ENCODE measurements at places on chromosomes 5 and 9.

- DNase-seq, result no peak
These were observed 78.0 kb upstream of the TGFBR1 start for GRCh38 chr9:99026956-99027298.

DNA sequence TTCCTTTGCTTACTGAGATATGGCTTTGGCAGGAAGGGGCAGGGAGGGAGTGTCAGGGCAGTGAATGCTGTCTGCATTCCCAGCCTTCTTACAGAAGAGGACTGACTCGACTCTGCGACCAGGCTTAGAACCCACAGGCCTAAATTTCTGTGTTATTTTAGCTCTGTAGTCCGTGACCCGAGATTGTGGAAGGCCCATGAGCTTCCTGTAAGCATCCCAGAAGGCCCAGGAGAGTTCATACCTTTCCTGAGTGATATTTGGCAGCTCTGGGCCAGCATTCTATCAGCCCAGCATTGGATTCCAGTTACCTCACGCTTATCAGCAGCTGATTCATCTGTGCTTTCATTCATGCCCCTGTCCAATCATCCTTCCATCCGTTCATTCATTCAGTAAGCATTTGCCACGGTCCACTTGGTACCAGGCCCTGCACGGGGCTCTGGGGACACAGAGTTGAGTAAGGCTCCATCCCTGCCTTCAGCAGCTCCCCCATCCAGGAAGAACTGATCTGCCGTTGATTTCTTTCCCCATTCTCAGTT, 28.2 kb upstream of the RPL26L1 start:
- DNase-seq, result no peak

GRCh38 chr9:101455656-101456240, 20.2 kb upstream of the ALDOB start:
- DNase-seq, result no peak

- no peak for DNase-seq
These were observed 231.6 kb upstream of the NFIL3 start for GRCh38 chr9:91655215-91655614.

GRCh38 chr5:132383984-132384383, 14.5 kb downstream of the SLC22A5 start:
- no peak for DNase-seq

GRCh38 chr5:133332439-133333024, 279.8 kb downstream of the FSTL4 start:
- DNase-seq, result no peak

- no peak for DNase-seq
These were observed 232.5 kb downstream of the SPATA31A1 start for GRCh38 chr9:39587844-39588499.

DNA sequence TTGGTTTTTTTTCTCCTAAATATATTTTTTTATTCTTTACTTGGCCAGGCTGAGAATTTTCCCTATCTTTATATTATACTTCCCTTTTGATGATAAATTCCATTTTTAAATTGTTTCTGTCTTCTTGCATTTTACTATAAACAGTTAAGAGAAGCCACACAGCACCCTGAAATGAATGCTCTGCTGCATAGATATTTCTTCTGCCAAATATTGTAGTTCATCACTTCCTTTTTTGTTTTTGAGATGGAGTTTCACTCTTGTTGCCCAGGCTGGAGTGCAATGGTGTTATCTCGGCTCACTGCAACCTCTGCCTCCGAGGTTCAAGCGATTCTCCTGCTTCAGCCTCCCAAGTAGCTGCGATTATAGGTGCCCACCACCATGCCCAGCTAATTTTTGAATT, 8.5 kb upstream of the INIP start:
- no peak for DNase-seq

- peak; percentile 49 for DNase-seq
These were observed 3.9 kb downstream of the NIPAL4 start for GRCh38 chr5:157463621-157464518.

DNA sequence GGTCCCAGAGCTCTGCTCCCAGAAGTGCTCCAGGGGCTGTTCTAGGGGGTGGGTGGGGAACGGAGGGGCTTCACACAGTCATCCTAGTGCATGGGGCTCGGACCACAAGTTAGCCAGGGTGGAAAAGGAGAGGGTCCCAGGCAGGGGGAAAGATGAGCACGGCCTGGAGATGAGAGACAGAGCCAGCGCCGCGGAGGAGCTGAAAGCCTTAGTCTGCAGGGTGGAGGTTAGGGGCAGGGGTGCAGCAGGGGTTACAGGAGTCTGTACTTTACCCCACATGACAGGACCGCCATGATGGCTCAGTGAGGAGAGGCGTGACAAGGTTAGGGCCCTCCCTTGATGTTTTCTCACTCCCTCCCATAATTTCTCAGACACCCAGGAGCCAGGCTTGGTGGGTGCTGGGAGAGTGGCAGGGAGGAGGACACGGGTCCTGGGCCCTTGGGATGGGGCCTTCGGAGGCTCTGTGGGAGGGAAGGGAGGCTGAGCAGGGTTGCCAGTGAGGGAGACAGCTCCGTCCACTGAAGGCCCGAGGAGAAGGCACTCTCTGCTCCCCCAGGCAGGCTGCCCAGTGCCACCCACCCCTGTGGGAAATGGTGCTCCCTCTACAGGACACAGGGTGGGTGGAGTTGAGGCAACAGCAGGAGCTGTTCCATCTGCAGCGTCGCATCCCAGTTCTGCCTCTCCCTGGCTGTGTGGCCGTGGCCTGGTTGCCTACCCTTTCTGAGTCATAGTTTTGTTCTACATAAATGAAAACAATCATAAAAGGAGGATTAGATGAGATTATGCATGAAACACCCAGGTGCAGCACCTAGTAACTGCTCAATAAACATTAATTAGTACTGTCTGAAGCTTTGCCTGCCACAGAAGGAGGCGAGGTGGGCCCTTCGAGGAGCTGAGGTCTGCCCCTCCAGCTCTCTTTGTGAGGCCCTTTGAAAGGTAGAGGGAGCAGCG, 66.2 kb downstream of the NDST1 start:
- no peak for DNase-seq

DNA sequence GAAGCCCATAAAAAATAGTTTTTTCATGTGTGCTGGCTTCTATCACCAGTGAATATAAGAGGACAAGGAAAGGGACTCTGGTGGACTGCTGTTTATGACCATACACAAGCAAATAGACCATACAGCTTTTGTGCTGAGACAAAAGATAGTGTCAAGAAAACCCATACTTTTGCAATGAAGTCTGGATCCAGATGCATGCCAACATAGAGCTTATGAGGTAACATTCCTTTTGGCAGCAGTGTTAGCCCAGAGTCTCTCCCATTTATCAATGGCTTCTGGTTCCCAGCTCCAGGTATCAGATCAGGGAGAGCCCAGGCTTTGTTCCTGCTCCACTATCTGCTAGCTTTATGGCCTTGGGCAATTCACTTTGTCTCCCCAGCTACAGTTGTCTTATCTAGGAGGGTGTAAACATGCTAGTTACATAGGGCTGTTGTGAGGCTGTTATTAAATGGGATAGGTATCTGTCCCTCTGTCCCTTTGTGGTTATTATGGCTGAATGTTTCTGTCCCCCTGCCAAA, 55.6 kb downstream of the CCDC192 start:
- no peak for DNase-seq

- DNase-seq, result peak; percentile 40
These were observed 1.1 kb upstream of the DNAJB5 start for GRCh38 chr9:34988218-34989002.

GRCh38 chr5:157611571-157612476, 36.2 kb upstream of the ADAM19 start:
- DNase-seq, result peak; percentile 62

DNA sequence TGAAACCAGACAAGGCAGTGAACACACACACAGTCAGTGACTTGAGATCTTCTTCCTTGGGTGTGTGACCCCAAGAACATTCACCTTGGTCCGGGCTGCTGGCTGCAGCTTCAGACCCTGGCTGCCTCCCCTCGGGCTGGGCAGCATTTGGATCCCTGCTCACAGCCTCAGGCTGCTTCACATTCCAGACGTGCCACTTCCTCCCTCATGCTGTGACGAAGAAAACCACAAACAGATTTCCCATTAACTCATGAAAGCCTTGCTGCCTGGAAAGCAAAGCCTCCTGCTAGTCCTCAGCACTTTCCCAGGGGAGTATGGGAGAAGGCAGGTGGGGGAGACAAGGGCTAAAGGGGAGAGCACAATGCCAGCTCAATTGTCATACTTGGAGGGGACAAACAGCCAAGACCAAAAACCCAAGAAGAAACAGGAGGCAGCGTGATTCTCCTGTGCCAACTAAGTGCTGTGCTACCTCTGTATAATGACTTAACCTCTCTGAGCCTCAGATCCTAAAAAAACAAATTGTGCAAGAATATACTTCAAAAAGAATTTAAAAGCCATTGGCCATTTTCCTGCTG, 594.6 kb upstream of the BRINP1 start:
- no peak for DNase-seq

DNA sequence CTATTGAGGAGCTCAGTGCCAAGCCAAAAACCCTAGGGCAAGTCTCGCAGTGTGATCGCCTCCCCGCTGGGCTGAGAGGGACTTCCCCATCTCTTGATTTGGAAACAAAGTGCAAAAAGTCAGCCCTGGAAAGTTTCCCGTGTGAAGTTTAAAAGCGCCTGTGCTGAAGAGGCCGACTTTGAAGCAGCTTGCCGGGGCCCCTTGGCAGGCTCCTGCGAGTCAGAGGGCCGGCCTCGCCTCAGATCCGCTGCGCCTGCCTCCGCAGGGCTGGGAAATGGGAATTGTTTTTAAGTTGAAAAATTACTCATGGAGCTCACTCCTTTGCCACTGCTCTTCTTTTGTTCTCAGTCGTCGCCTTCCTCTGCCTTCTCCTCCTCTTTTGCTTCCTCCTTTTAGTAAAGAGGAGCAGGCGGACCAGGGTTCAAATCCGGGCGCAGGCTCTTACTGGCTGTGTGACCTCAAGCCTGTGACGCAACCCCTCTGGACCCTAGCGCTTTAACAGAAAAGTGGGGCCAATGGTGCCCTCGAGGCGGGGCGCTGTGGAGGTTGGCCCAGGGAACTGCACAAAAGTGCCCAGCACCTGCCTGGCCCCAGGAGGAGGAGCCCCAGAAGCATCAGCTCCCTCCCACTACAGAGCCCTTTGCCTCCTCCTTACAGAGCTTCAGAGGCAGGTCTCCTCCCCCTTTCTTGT, 14.7 kb upstream of the LHX2 start:
- DNase-seq, result peak; percentile 82

- DNase-seq, result no peak
These were observed 157.2 kb upstream of the PANK3 start for GRCh38 chr5:168736281-168736831.

- DNase-seq, result no peak
These were observed 21.2 kb downstream of the SPATA31D3 start for GRCh38 chr9:81964218-81965171.

- DNase-seq, result no peak
These were observed 125.5 kb upstream of the RASGRF2 start for GRCh38 chr5:80834710-80835109.

- no peak for DNase-seq
These were observed 155.5 kb downstream of the RAB3C start for GRCh38 chr5:58738336-58738735.

- no peak for DNase-seq
These were observed at the start of gene GRM6 for GRCh38 chr5:178994580-178995340. Gene GRM6 (minus strand): TSS chr5:178995320. CDS start chr5:178994944, 376 bp downstream.

GRCh38 chr5:65926276-65926783, at the start of gene ERBIN:
Gene ERBIN (plus strand): TSS chr5:65926575. CDS start chr5:65992719, 66,144 bp downstream.
- peak; percentile 95 for DNase-seq

GRCh38 chr5:128681764-128682592, 143.9 kb upstream of the FBN2 start:
- no peak for DNase-seq

DNA sequence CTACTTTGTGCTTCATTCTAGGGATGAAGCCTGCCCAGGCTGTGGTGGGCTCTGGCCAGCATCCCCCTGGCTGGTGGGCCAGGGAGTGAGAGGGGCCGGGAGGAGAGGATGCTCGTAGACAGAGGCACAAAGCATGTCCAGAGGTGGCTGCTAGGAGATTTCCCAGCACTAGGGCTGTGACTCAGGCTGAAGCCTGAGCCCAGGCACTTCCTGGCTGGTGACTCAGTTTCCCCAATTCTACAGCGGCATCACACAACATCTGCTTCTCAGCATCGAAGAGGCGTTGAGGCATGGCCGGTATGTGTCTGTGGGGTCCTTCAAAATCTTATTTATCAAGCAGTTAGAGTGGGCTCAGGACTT, 55.6 kb downstream of the DUSP1 start:
- no peak for DNase-seq

- no peak for DNase-seq
These were observed 29.2 kb upstream of the PHF24 start for GRCh38 chr9:34928921-34929320.

All from inflammatory macrophage (primary cell).